Activated CD4-positive, alpha-beta T cell treated with anti-CD3 and anti-CD28 coated beads for 1 hour (primary cell): ENCODE measurements at places on chromosomes 12 and 14.

- DNase-seq: no peak
Observed at GRCh38 chr14:69964841-69965240, 85.6 kb downstream of the SMOC1 start.

GRCh38 chr14:60681271-60681670 is 32.0 kb upstream of the SIX1 start:
- no peak for DNase-seq

DNA sequence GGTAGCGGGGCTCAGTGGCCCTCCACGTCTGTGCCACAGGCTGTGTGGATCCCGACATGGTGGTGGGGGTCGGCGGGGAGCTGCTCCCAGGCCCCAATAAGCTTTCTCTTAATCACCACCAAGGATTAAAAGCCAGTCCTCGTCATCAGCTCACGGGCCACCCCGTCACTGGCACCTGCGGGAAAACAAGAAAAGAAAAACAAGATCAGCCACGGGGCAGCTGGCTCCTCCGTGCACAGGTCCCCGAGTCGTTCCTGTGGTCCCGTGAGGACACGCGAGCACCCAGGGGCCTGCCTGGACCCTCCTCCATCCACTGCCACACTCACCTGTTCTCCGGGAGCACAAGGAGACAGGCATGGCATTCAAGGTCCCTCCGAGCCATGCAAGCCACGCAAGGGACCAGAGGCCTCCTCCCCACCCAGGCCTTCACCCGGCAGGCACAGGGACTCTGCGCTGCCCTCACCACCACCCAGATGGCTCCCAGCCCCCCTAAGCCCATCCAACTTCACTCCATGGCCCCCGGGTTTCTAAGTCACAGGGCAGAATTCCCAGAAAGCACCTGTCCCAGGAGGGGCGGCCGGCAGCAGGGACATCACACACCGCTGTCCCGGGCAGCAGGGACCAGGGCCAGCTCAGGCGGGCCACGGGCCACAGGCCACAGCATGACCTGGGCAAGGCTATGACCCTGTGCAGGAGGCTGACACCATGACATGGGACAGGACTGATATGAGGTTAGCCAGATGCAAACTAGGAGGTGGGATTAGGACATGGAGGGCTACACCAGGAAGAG is 72.0 kb downstream of the NCOR2 start:
- DNase-seq: no peak

- DNase-seq: no peak
Observed at GRCh38 chr12:225012-225411, 11.1 kb upstream of the SLC6A12 start.

- DNase-seq: peak; percentile 83
Observed at GRCh38 chr14:68794130-68794850, 1.4 kb upstream of the ZFP36L1 start.

- no peak for DNase-seq
Observed at GRCh38 chr14:33956640-33957039, 5.8 kb upstream of the EGLN3 start.

GRCh38 chr12:89389755-89390661 is 37.7 kb upstream of the DUSP6 start:
- DNase-seq: no peak

- no peak for DNase-seq
Observed at GRCh38 chr12:123384318-123384993, 524 bp downstream of the KMT5A start.

- no peak for DNase-seq
Observed at GRCh38 chr12:124756166-124756565, 107.5 kb downstream of the SCARB1 start.

GRCh38 chr12:58860056-58860787 is 60.1 kb downstream of the LRIG3 start:
- DNase-seq: no peak

GRCh38 chr14:50319293-50319692 is 7.2 kb downstream of the DMAC2L start:
- no peak for DNase-seq

- no peak for DNase-seq
Observed at GRCh38 chr12:24922090-24922489, 26.8 kb downstream of the BCAT1 start.

DNA sequence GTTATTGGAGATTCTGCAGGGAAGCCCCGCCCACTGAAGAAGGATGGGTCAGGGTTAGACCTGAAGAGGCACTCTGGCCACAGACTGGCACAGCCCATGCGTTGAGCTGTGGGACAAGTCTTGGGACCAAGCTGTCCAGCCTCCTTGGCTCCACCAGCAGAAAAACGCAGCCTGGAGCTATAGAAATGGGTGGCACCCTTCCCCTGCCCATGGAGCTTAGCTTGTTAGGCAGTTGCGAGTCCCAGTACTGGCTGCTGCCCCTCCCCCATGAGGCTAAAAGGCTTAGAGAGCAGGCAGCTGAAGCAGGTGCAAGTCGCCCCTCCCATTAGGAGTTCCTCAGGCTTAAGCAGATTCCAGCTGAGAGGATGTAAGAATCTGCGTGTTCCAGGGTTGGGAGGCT is 1124.0 kb upstream of the TMEM132C start:
- no peak for DNase-seq

DNA sequence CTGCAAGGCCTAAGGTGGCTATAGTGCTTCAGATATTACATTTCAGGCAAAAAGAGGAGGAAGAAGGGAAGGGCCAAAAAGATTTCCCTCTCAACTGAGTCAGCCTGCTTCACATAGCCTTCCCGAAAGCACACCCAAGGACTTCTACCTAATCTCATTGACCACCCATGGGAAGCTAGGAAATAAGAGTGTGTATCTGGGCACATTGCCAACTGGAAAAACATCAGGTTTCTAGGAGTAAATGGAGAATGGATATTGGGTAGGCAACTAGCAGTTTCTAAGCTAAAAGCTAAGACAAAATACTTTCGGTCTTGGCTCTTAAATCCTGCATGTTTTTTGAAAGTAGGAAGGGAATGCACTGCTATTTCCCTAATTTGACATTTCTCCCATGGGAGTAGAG is 221.7 kb upstream of the GRIP1 start:
- DNase-seq: no peak
